Cerebellar nuclear complex (tissue), 1 donor: ENCODE measurements at places on chromosomes 1 and 21.
A peak's percentile ranks its signal among the peaks of the same experiment; 100 is the strongest.

DNA sequence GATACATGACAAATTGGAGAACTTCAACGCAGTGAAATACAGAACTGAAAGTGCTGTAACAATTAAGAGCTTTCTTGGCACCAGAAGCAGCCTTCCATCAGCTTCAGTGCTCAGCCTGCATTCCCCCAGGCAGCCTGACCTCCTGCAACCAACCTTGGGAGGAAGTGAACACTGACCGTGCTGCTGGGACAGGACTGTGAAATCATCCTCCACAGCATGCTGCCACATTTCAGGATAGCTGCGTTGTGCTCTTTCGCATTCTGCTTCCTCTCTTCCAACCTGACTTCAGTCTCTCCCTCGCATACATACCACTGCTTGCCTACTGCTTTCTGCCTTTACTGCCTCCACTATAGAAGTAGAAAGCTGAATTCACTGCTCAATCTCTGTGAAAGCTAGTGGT, 388.6 kb downstream of the RWDD3 start:
- no peak for DNase-seq

GRCh38 chr1:6473974-6474814, 8.2 kb upstream of the TNFRSF25 start:
- no peak for DNase-seq

DNA sequence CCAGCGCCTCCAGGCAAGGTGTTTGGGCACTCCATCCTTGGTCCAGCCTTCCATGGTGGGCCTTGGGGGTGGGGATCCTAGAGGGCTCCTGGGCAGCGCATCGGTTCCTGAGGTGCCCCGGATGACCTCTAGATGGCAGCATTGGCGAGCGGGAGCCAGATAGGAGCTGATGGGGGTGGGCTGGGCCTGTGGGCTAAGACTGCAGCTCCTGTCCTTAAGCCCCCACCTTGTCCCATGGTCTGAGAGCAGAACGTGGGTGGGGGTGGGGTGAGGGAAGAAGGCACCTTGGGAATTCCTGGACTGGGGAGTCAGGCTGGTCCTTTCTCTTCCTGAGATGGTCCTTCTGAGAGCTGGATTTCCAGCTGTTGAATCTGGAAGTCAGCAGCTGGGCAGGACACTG, 93.4 kb upstream of the CSF3R start:
- no peak for DNase-seq

DNA sequence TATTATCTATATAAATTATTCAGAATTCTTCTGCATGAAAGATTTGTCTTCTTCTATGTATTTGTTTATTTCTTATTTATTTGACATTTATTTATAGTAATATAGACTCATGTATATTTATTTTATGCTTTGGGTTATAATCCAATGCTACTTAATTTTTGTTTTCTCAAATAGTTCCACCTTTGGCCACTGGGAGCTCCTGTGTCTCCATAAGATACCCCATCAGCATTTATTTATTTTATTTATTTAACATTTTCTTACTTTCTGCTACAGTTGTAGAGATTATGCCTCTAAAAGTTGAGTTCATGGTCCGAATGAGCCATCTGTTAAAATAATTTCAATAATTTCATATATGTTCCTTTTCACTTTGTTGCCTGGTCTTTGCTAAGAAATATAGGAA, 289.4 kb downstream of the ADGRL2 start:
- DNase-seq: no peak

DNA sequence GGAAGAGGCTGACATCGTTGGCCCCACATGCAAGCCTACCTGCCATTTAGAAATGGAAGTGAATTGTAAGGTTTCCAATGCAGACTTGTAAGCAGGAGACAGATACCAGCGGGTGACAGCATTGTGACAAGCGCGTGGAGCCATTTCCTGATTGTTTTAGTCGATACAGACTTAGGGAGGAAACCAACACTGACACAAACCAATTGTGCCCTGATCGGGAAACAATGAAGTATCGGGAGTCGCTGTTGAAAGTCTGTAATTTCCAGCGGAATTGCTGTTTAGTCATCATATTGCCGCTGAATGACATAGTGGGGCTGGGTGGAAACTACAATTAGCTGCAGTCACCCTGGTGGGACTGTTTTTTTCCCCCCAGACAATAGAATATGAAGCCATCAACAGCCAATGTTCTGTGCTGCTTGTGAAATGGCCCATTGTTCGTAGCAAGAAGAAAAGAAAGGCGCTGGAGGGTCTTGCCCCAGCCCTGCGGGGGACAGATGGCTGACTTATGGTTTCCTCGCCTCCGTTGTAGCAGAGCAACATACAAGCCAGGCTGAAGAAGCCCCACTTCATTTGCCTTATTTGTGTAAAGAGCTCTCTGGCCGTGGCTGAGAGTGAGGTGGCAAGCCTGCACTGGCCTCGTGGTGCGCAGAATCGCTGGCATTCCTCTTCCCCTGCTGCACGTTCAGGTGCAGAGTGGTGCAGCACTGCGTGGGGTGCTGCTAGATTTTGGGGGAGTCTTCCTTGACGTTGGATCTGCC, 462.7 kb downstream of the CAMTA1 start:
- no peak for DNase-seq

DNA sequence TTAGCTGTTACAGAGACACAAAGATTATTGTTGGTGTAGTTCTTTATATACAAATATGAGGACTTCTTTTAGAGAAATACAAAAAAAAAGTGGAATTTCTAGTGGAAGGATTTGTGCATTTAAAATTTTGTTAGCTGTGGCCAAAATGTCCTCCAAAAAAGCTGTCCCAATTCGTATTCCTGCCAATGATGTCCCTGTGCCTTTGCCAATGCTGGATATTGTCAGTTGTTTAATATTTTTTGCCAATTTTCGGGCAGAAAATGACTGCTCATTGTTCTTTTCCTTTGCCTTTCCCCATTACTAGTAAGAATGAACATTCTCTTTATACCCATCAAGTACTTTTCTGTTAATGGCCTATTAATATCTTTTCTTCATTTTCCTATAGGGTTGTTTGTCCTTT, 110.0 kb upstream of the HOOK1 start:
- peak; percentile 70 for DNase-seq

- no peak for DNase-seq
Observed at GRCh38 chr1:188700116-188700515, 1777.5 kb downstream of the BRINP3 start.

DNA sequence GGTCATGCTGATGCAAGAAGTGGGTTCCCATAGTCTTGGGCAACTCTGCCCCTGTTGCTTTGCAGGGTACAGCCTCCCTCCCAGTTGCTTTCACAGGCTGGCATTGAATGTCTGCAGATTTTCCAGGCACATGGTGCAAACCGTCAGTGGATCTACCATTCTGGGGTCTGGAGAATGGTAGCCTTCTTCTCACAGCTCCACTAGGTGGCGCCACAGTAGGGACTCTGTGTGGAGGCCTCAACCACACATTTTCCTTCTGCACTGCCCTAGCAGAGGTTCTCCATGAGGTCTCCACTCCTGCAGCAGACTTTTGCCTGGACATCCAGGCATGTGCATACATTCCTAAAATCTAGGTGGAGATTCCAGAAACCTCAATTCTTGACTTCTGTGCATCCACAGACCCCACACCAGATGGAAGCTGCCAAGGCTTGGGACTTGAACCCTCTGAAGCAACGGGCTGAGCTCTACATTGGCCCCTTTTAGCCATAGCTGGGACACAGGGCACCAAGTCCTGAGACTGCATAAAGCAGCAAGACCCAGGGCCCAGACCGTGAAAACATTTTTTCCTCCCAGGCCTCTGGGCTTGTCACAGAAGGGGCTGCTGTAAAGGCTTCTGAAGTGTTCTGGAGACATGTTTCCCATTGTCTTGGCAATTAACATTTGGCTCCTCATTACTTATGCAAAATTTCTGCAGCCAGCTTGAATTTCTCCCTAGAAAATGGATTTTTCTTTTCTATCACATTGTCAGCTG, 466.2 kb upstream of the PBX1 start:
- DNase-seq: no peak

GRCh38 chr1:153629971-153630370, 1.7 kb downstream of the S100A1 start:
- DNase-seq: no peak

DNA sequence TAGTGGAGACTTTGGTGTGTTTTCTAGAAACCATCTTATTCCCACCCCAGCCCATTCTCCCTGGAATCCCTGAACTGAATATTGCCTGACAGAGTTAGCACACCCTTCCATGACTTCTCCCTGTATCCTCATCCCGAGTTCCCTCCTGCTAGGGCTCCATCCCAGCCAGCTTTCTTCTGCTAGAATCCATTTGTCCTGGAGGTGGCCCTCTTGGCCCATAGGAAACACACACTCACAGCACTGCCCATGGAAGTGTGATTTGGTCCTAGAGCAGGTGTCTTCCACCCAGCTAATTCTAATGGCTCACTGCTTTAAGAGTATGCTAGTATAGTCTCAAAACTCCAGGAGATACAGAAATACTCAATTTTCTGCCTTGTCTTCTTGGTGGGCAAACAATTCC, 4.1 kb downstream of the KRTAP15-1 start:
- DNase-seq: no peak

- no peak for DNase-seq
Observed at GRCh38 chr1:16165073-16165364, 9.2 kb upstream of the EPHA2 start.

DNA sequence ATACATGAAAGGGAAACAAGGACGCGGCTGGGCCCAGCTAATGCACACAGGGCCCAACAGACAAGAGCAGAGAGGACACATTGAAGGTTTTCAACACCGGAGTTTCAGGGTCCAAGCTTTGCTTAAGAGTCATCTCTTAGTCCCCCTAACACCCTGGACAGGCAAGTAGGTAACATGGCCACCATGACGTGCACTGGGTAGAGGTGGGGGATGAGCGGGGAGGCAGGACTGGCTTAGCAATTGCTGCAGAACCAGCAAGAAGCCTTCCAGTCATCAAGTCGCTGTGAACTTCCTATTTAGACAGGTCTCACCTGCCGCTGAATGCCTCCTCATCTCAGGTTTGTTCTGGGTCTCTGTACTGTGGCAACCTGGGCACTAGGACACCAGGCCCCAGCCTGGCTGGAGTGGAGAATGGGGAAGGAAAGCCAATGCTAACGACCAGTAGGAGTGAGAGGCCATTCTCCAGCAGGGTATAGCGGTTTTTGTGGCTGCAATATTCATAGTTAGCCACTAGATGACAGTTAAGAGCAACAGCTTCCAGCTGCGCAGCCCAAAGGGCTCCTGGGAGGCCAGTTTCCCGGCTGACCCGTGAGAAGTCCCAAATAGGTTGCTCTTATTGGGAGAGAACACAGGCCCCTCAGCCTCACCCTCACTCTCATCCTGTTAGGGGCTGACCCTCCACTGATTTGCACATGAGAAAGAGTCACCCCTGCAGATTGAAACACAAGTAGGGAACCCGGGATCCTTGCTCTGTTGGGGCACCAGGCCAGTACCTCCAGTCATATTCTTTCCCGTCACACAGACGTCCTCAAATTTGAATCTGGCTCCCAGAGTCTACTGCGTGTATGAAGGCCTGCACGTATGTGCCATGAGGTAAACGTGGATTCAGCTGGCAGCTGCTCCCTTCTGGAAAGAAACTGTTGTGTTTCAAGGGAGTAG, 6.0 kb upstream of the PIGC start:
- DNase-seq: no peak

GRCh38 chr21:15895142-15896106, 165.6 kb downstream of the USP25 start:
- DNase-seq: no peak

DNA sequence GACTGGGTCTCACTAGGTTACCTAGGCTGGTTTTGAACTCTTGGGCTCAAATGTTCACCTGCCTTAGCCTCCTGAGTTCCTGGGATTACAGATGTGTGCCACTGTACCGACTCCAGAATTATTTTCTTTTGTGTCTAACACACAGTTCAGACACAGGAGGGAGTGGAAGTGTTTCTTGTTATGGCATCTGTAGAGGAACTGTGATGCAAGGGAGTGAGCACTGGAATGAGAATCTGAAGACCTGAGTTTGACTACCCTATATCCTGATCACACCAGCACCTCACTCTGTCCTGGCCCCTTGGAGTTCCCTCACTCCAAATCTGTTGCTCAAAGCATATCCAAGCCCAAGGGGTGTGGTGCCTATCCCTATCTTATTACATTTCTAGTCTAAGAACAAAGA, 15.2 kb downstream of the OPTC start:
- DNase-seq: no peak

GRCh38 chr1:214719207-214719606, 116.2 kb downstream of the CENPF start:
- DNase-seq: no peak

DNA sequence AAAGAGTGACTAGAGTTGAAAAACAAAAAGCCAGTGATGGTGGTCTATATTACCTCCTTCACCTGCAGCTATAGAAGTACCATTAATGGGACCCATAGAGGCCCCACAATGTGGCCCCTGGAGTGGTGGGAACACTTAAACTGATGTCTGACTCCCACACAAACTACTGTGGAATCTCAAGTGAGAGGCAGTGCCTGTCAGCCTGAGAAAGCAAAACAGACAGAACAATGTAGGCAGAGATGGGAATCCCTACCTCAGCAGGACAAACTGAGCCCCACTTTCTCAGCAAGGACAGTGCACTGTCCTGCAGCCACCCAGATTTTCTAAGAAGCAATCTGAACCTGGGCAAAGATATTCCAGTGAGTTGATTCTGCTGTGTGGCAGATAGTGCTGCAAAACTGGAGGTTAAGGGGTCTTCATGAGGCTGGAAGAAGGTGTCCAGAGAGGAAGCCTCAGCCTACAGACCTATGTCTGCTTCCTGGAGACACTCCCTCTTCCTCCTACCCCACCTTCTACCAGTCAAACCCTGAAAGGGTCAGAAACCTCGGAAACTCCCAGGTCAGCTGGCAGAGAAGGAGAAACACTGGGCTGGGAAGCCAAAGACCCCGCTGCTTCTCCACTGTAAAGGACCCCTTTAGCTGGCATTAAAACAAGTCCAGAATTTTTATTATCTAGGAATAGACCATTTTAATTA, 228.7 kb downstream of the C1orf94 start:
- no peak for DNase-seq

- DNase-seq: no peak
Observed at GRCh38 chr1:97903626-97904025, 17.2 kb downstream of the DPYD start.

- DNase-seq: no peak
Observed at GRCh38 chr1:63674238-63674864, 81.1 kb downstream of the PGM1 start.

- no peak for DNase-seq
Observed at GRCh38 chr1:203763505-203763904, 1.5 kb upstream of the LAX1 start.

DNA sequence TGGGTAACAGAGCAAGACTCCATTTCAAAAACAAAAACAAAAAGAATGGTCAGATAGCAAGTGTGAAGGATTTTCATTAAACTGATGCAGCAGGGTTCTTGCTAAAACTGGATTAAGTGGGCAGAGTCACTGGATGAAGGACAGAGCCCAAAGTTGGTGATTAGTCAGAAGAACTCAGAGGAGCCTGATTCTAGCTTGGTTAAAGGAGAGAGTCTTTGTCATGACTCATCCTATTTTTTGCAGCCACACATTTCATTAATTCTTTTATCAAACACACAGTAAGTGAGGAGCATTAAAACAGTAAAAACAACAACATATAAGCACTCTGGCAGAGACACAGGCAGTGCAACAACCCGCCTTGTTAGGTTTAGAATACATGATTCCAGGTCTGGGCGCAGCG, 56.0 kb upstream of the EDARADD start:
- no peak for DNase-seq

GRCh38 chr1:163472651-163473248, 151.0 kb downstream of the NUF2 start:
- no peak for DNase-seq
